ENCODE measurements at places on chromosomes 6 and 20.

GRCh38 chr20:44993343-44993742, 27.0 kb downstream of the STK4 start:
- ATAC-seq, result no peak

DNA sequence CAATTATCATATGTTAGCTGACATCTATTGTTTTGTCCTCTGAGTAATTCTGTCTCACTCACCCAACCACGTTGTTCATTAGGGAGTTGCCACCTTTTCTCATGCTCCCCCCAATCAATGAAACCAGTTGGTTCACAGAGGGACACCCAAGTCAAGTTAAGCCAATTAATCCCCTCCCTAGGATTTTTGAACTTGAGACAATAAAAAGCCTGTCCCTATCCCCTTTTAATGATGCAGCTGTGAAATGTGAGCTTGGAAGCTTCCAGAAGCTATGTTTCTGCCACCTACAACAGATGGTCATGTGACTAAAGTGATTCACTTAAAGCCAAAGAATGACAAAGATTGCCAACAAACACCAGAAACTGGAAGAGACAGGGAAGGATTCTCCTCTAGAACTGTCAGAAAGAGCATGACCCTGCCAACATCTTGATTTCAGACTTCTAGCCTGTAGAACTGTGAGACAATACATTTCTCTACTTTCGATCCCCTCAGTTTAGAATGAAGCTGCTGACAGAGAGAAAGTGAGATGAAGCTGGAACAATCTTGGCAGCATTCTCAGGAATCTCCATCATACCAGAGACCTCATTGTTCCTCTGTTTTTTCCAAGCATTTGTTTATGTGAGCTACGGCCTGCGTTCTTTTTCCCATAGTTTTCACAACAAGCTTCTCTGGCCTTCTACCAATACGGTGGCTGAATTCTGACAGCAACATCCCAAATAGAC, 57.8 kb upstream of the TPD52L1 start:
- ATAC-seq, result peak; percentile 61

DNA sequence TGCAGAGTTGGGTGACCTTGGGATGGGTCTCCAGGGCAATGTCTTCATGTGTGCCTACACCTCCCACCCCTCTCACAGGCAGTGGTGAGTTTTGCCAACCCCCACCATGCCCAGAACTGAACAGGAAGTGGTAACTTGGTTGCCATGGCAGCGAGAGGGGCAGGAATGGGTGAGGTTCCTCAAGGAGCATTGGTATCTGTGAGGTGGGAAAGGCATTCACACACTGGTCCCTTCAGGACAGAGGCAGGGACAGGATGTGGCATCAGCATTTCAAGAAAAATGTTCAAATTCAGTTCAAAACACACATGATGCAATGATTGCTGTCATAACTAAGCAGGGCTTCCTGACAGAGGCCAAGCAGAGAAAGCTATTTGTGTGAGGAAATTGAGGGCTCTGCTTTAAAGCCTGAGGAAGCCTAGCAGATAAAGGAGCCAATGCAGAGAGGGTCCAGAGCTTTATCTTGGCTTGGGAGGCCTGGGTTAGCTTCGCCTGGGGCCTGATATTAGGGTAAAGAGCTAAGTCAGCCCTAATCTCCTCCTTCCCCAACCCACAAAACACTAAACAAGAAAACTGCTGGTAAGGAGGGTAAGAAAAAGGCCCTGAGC, 551 bp downstream of the TREML2 start:
- peak; percentile 29 for ATAC-seq

- ATAC-seq, result no peak
Observed at GRCh38 chr6:111809264-111809663, 64.0 kb downstream of the FYN start.

GRCh38 chr20:51354191-51354768, 188.2 kb downstream of the NFATC2 start:
- no peak for ATAC-seq

GRCh38 chr20:46128310-46129151, 10.4 kb downstream of the CD40 start:
- ATAC-seq, result no peak

DNA sequence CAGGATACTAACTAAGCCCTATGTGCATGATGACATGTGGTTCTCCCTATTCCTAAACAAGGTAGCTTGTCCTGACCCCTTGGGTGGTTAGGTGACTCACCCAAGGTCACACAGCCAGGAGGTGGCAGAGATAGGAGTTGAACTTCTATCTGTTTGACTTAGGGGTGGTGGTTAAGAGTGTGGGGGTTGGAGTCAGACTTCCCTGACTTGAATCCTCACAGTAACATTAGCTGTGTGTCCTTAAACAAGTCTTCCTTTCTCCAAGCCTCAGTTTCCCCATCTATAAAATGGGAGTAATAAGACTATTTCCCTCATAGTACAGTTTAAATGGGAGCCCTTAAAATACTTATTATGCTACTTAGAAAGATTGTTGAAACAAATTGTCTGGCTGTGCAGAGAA, 21.9 kb downstream of the SLC12A5 start:
- ATAC-seq, result no peak

DNA sequence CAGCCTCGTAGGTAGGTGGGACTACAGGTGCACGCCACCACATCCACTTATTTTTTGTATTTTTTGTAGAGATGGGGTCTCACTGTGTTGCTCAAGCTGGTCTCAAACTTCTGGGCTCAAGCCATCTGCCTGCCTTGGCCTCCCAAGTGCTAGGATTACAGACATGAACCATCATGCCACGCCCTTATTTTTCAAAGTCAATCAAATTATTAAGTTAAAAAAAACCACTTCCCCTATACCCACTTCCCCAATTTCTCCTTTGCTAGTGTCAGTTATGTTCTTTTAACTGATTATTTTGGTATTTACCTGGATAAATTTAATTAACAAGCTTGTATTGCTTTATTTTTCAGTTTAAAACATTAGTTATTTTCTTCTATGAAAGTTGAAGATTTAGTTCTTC, 49.6 kb downstream of the RIOK1 start:
- no peak for ATAC-seq

- ATAC-seq, result no peak
Observed at GRCh38 chr20:634148-634925, 18.7 kb downstream of the SRXN1 start.

DNA sequence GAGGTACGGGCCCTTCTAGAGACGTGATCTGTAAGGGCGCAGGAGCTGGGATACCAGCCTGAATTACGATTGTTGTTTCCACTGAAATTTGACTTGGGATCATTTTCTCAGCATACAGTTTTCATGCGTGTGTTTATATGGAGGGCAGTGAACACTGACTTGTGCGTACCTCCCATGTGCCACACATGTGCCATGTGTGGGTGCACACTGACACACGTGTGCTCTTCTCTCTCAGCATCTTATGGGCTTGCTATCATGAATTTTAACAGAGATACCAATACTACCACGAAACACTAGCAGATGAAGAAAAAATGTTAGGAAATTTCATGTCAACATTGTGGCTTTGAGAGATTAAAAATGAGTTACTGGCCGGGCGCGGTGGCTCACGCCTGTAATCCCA, 39.1 kb downstream of the L3MBTL3 start:
- ATAC-seq, result no peak

- no peak for ATAC-seq
Observed at GRCh38 chr6:161462148-161462547, 188.3 kb upstream of the AGPAT4 start.

DNA sequence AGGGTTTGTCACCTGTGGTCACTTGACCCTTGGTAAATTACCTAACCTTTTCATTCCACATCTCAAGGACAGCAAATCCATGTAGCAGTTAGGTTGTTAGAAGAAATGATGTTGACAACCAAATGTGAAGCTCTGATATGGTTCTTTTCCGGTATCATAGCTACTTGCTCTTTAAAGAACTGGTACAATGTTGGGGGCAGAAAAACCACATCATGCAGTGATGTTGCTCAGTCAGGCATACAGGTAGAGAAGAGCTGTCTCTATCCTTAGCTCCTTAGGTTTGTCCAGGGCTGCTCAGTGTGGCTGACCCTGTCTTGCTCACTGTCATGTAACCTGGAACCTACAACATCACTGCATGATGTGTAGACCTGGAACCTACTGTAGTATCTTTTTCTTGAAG, 135.5 kb downstream of the LRRC1 start:
- no peak for ATAC-seq

- no peak for ATAC-seq
Observed at GRCh38 chr6:22956029-22956681, 386.8 kb downstream of the HDGFL1 start.

- ATAC-seq, result no peak
Observed at GRCh38 chr6:44675449-44675848, 287.9 kb downstream of the CDC5L start.

GRCh38 chr6:132494954-132495353, 18.0 kb downstream of the STX7 start:
- peak; percentile 75 for ATAC-seq

- no peak for ATAC-seq
Observed at GRCh38 chr6:30767158-30767943, 23.0 kb upstream of the IER3 start.

DNA sequence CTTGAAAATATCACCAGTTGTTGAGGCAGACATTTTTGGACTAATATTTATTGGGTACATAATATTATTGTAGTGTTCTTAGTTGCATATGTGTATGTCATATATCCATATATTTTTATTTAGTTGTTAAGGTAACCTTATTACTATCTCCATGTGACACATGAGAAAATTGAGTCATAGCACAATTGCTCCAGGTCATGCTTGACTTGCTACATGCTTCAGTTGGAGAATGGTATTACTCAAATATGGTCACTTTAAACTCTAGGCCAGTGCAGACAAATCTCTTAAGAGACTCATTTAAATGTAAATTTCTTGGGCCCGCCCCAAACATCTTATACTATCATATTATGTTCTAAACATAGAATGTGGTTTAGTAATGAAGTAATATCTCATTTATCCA, 246.1 kb downstream of the RIMS1 start:
- ATAC-seq, result no peak

- no peak for ATAC-seq
Observed at GRCh38 chr6:8982668-8983067, 547.3 kb upstream of the SLC35B3 start.

DNA sequence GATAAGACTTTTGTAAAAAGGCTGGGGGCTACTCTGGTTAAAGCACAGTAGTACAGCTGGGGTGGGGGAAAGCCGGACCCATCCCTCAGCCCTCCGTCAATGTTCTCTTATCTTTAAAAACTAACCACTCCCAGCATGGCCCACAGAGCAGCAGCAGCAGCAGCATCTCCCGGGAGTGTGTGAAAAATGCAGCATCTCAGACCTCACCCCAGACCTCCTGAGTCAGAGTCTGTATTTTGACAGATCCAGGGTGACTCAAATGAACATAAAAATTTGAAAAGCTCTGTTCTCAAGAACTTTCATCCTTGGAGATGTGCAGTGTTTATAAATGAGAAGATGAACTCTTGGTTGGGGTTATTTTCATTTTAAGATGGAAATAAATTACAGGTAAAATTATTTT, 277.7 kb upstream of the ECI2 start:
- ATAC-seq, result no peak

DNA sequence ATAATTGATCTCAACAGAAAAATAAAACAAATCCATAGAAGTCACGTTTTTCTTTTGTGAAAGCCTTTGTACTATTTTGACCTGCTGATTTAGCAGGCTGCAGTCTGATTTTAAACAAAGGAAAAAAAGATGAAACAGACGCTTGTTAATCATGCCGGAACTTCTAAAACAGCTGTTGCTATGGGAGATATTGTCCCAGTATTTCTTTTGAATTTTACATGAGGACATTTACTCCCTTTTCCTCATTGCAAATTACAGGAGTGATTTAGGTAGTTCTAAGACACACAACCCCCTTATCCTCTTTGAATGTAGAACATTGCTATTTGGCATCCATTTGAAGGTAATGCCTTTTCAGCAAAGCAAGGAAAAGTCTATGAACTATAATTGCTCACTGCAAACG, 416.1 kb downstream of the BCKDHB start:
- ATAC-seq, result no peak

DNA sequence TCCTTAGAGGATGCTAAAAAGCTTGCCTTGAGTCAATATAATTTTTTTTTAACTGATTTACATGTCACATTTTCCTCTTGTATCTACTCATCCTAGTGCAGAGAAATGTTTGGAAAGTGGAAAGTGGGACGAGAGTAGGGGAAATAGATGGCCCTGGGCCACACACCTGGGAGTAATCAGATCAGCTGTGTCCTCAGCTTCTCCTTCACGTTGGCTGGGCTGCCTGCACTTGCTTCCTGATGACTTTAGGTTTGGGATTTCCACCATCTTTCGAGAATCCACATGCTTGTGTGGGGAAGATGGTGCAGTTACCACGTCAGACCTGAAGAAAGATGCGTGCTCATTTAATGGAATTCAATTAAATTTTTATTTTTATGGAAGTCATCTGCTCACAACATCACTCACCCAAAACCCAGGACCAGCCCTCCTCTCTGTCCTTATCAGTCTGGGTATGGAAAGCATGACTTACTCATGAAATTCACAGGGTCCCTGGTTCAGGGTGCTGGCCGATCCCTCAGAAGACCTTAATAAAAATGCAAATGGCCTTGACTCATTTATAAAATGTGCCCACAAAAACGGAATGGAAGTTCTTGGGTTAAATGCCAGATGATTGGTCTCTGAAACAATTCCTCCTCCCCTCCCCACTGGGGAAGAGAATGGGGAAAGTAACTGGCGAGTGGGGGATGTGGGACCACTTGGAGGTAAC, 74.5 kb upstream of the TIAM2 start:
- no peak for ATAC-seq

DNA sequence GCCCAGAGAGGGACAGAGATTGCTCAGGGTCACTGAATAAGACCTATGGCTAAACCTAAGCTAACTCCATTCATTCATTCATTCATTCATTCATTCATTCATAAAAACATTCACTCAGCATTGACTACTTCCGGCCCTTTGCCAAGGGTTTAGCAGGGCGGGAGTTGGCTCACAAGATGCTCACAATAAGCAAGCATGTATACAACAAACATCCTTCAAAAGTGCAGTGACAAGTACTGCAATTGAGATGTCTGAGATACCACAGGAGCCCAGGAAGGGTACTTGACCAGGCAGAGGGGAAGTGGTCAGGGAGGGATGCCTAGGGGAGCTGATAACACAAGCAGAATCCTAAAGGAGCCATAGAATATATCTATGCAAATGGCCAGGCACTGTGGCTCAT, 18.2 kb upstream of the KIAA1755 start:
- ATAC-seq, result no peak

GRCh38 chr6:20724443-20725190, 190.4 kb downstream of the CDKAL1 start:
- no peak for ATAC-seq

DNA sequence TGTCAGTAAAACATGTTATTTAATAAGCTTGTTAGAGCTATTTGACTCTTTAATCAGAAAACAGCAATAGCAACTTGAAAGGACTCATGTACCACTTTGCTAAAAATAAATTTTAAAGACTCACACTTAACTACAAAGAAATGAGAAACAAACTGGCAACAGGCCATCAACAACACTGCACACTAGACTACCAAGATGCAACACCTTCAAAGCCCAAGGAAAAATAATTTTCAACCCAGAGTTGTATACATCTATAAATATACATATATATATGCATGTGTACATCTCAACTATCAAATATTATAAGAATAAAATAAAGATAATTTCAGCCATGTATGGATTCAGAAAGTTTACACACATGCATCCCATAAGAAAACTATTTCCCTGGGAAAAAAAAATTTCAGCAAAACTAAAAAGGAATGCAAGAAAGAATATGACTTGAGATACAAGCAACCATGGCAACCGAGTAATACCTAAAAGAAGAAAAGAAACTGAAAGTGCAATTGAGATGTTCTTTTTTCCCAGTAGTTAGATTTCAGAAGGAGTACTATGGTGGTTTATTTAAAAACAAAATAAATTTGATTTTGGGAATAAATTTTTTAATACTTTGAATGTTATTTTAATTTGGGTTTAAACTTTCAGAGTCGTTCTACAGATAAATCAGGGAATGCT, 303.8 kb downstream of the UBE3D start:
- no peak for ATAC-seq
